Osteoblast (primary cell): ENCODE measurements at places on chromosomes 12 and 14.
A peak's percentile ranks its signal among the peaks of the same experiment; 100 is the strongest.

- no peak for DNase-seq
Observed at GRCh38 chr12:107736914-107737313, 24.0 kb downstream of the PRDM4 start.

- no peak for DNase-seq
Observed at GRCh38 chr12:132006056-132006680, 56.4 kb downstream of the EP400 start.

- DNase-seq = peak; percentile 96
Observed at GRCh38 chr12:96980991-96981414, 73.9 kb downstream of the NEDD1 start.

DNA sequence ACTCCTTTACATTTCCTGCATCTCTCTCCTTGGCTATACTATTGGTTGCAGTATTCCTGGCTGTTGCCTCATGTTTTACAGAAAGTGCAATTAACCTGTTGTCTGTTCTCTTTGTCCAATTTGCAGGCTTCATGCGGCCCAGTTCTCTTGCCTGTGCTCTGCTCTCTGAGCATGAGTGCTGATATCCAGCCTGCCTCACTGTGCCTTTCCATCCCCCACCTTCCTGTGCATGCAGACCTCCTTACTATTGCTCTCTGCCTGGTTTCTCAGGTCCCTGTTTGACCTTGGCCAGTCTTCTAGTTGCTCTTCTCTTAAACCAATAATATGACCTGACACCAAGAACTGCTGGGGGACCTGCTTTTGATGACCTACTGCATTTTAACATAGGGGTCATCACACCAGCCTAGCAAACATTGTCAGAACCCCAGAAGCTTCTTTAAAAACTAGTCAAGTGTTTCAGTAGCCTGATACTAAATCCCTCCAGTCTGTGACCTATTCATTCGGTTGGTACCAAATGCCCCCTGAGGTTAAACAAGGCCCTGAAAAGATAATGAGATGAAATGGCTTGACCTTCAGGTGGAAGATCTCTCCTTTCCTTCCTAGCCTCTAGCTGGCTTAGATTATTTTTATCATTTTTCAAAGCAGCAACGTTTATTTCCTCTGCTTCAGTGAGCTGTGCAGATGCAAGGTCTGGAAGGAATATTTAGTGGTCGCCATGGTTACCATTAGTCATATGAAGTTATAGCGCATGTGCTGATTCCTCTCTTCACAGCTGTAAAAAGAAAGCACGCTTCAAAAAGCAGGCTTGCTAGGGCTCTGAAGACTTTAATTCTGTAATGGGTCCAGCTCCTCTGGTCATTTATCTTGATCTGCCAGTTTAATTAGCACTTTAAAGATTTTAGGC, 216.5 kb downstream of the PHLDA1 start:
- peak; percentile 86 for DNase-seq

GRCh38 chr14:68873376-68873775, 80.5 kb upstream of the ZFP36L1 start:
- DNase-seq = no peak

GRCh38 chr12:81222846-81223592, 145.1 kb downstream of the ACSS3 start:
- DNase-seq = no peak

- no peak for DNase-seq
Observed at GRCh38 chr12:91003737-91004136, 1.0 kb downstream of the EPYC start.

- peak; percentile 97 for DNase-seq
Observed at GRCh38 chr12:108611884-108612415, 14.1 kb upstream of the TMEM119 start.

DNA sequence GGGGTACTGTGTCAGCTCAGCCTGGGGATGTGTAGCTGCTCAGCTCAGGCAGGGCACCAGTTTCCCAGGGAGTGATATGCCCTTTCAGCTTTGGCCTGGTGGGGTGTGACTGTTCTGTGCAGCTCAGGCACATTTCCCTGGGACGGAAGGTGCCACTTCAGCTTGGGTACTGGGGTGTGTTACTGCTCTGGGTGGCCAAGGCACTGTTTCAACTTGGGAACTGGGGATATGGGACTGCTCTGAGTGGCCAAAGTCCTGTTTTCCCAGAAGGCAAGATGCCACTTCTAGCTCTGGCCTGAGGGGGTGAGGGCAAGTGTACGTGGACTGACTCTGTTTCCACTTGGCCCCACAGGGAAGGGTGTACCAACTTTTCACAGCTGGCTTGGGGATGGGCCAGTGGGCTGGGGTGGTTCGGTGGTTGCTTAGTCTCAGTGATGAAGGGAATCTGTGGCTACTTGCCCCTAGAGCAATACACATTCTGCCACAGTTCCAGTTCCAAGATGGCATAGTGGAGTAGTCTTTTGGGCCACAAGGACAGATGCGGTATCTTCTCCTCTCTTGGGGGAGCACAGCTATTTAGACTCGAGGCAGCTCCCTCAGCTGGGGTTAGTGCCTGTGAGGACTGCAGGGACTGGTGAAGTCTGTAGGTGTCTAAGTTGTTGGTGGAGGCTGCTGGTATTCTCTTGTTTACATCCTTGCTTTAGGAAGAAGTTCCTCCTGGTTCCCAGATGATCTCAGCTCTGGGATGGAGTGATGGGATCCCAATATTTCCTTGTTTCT, 26.4 kb downstream of the TBC1D15 start:
- DNase-seq = no peak

- peak; percentile 87 for DNase-seq
Observed at GRCh38 chr12:401235-402028, at the start of gene CCDC77. TSS of gene CCDC77 (plus strand) at chr12:401644. CDS start at chr12:409384, 7,740 bp downstream.

GRCh38 chr12:49870501-49871262, 27.8 kb upstream of the BCDIN3D start:
- no peak for DNase-seq

DNA sequence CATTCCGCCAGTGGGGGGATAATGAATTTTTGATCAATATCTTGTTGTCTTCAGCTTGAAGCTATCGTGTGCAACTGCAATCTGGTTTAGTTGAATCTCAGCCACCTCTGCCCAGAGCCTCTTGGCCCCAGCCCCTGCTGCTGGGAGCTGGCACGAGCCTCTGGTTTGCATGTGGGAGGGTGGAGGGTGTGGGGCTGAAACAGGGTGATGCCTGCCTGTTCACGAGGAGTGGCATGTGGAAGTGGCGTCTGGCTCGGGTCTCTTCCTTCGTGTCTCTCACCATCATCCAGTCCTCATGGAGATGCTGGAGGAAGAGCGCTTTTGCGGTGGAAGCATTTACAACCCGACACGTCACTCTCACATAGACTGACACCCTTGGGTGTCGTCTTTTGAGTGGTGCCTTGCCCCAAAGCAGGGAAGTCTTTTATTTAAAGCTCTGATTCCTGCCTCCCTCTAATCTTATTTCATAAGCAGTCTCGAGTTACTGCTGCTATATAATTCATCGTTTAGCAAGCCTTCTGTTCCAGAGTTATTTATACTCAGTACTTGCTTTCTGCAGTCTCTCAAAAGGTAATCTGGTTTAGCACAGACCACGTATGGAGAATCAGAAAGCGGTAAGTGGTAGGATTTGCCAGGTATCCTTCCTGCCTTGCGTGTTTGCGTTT, 64.5 kb downstream of the AACS start:
- DNase-seq = no peak

GRCh38 chr12:45648070-45648469, 81.4 kb upstream of the ARID2 start:
- no peak for DNase-seq

DNA sequence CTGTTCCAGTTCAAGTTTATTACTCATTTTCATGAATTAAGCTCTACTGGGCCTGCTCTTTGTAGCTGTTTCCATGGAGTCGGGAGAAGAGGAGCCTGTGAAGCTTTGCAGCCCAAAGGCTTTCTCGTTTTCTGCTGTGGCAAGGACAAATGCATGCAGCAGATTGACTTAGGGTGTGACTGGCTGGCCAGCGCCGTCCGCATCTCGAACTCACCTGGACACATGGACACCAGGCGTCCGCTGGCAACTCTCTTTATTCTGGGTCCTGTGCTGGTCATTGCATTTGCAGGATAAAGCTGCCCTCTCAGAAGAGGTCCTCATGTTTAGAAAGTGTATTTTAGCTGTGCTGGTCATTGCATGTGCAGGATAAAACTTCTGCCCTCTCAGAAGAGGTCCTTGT, 350.4 kb downstream of the TMEM121 start:
- no peak for DNase-seq

- DNase-seq = no peak
Observed at GRCh38 chr14:89502966-89503365, 85.9 kb upstream of the FOXN3 start.

GRCh38 chr12:10867381-10867780, 16.7 kb downstream of the PRH1 start:
- no peak for DNase-seq

GRCh38 chr14:75340921-75341320, 62.3 kb downstream of the FOS start:
- no peak for DNase-seq

DNA sequence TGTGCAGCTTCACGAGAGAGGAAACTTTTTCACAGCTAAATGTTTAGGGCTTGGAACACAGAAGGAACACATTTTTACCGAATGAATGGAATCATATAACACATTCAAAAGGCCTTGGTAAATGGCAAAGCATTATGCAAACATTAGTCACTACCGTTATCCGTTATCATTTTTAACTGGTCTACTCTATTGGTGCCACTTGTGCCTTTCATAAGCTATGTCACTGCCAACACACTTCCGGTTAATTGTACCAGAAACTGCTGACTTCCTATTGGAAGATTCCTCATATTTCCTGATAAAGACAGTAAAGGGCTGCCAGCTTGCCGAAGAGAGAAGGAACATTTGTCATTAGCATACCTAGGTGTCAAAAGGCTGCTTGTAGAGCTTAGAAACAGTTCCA, 169.2 kb downstream of the APAF1 start:
- DNase-seq = peak; percentile 32

GRCh38 chr12:96177013-96177412, 17.2 kb upstream of the ELK3 start:
- peak; percentile 95 for DNase-seq

GRCh38 chr12:76014007-76014406, 17.6 kb downstream of the PHLDA1 start:
- no peak for DNase-seq

DNA sequence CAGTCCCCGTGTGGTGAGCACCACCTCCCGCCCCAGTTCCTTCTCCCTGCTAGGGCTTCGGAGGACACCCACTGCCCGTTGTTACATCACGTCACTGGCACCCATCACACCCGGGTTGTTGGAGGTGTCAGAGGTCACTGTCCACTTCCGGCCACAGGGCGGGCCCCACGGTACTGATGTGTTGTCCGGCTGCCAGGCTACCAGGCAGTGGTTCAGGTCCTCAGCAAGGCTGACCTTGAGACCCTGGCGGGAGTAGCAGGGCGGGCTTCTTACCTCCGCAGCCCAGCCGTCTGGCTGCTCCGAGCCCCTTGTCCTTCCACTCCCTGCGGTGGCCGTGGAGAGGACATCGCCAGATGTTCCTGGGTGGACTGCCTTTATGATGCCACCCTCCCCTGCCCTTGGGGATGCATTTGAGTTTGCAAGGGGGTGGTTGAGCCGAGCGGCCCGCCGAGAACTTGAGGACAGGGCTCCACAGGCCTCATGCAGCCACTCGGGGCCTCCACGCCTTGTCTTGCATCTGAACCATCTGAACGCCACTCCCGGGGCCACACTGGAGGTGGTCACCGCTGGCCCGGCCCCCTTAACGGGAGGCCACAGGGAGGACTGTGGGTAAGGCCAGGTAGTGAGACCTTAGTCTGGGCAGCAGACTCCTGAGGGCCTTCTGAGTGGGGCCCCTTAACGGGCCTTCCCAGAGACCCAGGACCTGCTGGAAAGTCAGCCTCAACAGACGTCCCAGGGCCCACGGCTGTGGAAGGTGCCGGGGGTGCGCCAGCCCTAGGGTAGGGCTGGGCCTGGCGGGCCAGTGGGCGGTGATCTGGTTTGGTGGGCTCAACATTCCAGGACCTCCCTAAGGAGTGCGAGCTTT, 27.1 kb upstream of the PLD4 start:
- DNase-seq = peak; percentile 78

GRCh38 chr14:34970665-34971064, 12.1 kb upstream of the SRP54 start:
- no peak for DNase-seq

DNA sequence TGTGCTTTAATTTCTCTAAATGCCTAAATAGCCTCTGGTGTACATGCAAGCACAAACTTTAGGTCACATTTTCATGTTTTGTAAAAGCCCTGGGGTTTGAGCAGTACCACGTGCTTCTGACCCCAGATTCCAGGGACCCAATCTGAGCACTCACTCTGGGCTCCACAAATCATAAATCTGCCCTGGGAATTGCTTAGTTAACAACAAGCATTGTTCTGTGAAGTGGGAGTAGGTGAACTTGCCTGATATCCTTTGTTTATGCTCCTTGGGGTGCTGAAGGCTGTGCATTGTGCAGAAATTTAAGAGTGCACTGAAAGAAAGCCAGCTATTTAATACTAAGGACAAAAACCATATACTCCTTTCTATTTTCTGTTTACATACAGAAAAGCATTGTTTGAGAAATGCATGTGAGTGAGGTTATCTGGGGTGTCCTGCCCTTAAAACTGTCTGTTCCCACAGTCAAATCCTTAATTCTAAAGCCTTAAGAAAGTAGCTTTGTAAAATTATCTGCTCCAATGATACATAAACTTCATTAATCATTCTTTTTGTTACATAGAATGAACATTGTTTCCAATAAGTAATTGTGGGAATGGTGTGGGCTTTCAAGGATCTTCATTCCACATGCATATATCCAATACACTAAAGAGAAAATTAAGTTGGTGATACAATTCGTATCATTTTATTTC, 258.6 kb upstream of the NPAS3 start:
- peak; percentile 15 for DNase-seq

- no peak for DNase-seq
Observed at GRCh38 chr12:75964150-75964549, 67.4 kb downstream of the PHLDA1 start.

DNA sequence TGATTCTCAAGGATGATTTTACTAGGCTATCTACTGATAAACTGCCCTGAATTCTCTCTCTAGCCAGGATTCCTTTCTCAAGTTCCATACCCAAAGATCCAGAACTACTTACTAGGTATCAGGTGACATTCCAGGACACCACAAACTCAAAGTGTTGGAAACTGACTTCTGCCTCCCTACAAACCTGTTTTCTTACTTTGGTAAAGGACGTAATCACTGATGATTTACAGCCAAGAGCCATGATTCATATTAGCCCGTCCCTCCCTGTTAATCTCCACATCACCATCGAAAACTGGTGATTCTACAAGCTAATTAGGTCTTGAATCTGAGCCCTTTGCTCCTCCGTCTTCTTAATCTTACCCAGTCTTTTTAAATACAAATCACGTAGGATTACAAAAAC, 1.0 kb upstream of the ATG14 start:
- no peak for DNase-seq

GRCh38 chr12:20212658-20213555, 155.4 kb upstream of the PDE3A start:
- peak; percentile 86 for DNase-seq

- DNase-seq = no peak
Observed at GRCh38 chr12:69392179-69392928, 32.8 kb downstream of the YEATS4 start.

DNA sequence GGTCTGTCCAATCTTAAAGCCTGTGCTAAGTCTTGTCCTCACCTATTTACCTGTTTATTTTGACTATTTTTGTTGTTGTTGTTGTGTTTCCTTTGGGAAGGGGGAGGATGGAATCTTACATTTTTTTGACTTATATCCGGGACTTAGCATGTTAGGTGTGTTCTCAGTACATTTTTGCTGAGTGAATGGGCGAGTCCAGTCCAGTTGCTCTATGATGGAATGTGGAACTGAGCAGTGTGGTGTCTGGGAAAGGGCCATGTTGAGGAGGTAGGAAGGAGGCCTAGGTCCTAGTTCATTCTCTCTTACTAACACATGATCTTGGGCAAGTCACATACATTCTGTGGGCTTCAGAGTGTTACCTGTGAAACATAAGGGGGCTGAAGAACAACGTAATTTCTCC, 80.9 kb upstream of the SLC38A2 start:
- DNase-seq = no peak

GRCh38 chr14:66008631-66009030, 477.5 kb upstream of the CCDC196 start:
- DNase-seq = no peak
